Stimulated activated CD4-positive, alpha-beta T cell treated with anti-CD3 and anti-CD28 coated beads, TNF-alpha, amount 100 ng/mL, for 1 hour (primary cell): ENCODE measurements at places on chromosomes 12 and 14.
A peak's percentile ranks its signal among the peaks of the same experiment; 100 is the strongest.

GRCh38 chr12:113242560-113242959 is 21.3 kb downstream of the TPCN1 start:
- DNase-seq: no peak

GRCh38 chr12:116358893-116359761 is 81.6 kb upstream of the MED13L start:
- peak; percentile 39 for DNase-seq

DNA sequence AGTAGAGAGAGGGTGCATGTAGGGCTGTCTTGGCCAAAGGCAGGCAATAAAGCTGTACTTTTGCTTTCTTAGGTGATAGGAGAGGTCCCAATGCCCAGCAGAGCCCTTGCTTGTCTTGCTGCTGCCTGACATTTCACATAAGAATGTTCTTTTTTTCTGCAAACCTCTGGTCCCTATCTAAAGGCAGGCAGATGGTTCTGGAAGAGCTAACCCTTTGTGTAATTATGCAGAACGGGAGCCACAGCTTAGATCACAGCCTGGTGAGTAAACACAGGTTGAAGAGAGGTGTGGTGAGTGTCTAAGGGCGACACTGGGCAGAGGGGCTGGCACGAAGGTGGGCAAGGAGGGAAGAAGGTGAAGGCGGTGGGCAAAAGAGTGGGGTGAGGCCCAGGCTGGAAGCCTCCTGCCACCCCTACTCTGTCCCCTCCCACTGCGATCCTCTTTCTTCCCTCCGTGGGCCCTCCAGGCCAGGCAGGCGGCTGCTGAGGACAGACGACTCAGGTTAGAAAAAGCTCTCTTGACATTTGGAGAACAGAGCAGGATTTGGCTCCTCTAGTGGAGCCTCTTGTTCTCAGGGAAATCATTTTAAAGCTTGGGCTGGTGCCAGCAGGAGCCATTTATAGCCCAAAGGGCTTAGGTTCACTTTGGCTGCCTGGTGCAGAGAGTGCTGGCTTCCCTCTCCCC is 42.8 kb downstream of the PRMT8 start:
- DNase-seq: no peak

DNA sequence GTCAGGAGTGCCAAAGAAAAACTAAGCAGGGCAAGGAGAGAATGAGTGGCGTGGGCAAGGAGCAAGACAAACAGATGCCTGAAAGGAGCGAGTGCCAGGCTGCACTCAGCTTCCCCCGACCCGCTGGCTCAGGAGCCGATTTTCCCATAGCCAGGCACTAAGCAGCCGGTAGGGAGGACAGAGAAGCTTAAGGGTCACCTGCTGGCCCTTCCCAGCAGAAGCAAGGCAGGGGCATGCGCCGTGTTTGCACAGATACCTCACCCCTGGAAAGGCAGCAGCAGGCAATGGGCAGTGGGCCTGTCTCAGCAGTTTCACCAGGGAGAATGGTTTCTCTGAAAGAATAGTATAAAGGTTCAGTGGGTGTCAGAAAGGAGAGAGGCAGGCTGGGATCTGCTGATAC is 104.9 kb upstream of the FKBP4 start:
- no peak for DNase-seq

GRCh38 chr14:103428723-103429556 is 43.7 kb downstream of the MARK3 start:
- DNase-seq: no peak

DNA sequence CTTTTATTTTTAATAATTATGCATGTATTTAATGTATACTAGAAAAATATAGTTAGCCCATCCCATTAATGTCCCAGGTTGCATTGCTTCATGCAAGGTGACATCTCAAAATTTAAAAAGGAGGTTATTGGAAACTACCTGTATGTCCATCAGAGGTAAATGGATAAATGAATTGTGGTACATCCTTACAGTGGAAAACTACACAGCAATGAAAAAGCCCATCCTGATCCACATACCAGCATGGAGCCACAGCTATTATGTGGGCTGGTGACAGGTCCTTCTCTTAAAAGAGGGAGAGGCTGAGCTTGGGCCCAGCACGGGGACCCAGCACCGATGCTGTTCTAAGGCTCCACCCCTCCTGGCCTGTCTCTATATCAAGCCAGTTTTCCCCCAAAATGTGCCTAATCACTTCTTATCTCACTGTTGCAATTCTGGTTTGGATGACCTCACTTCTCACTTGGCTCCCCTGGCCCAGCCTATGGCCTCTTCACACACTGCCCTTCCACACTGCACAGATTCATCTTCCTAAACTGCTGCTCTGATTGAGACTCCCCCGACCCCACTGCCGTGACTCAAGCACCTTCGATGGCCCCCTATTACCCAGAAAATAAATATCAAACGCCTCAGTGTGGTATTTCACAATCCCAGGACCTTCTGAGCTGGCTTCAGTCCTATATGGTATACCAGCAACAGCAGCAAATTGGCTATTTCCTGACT is 97.1 kb upstream of the NCOR2 start:
- no peak for DNase-seq

DNA sequence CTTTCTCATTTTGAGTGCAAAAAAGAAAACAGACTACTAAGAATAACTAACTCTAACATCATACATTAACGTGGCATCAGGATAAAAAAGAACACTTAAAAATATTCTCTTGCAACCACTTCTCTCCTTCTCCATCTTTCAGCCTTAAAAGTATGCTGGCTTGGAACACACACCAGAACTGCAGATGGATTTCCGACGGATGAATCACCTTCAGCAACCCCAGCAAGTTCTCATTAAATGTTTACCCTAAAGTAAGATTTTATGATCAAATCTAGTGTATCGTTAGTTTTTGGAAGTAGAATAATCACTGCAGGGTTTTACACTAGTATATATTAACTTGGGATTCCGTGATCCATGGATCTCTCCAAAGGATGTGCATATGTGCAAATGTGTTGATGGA is 1.2 kb downstream of the NEK9 start:
- DNase-seq: no peak

DNA sequence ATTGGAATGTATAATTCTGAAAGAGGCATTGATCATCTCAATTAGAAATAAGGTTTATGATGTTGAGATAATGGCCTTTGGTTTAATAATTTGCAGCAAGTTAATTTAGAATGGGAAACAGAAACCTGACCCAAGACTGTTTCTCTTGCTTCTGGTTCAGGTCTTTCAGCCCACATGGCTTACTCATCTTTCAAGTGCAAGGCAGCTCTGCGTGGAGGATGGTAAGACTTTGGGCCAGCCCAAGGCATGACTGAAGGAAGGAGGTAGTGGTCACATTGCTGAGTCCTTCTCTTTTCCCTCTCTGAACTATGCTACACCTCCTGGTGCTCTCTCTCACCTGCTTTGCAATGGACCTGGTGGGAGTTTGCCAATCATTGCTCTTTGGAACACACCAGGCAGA is 98.7 kb downstream of the CAND1 start:
- DNase-seq: no peak

- DNase-seq: no peak
Observed at GRCh38 chr12:62660756-62661155, 194.1 kb downstream of the MON2 start.

- no peak for DNase-seq
Observed at GRCh38 chr12:50050410-50051098, 6.8 kb upstream of the ASIC1 start.

DNA sequence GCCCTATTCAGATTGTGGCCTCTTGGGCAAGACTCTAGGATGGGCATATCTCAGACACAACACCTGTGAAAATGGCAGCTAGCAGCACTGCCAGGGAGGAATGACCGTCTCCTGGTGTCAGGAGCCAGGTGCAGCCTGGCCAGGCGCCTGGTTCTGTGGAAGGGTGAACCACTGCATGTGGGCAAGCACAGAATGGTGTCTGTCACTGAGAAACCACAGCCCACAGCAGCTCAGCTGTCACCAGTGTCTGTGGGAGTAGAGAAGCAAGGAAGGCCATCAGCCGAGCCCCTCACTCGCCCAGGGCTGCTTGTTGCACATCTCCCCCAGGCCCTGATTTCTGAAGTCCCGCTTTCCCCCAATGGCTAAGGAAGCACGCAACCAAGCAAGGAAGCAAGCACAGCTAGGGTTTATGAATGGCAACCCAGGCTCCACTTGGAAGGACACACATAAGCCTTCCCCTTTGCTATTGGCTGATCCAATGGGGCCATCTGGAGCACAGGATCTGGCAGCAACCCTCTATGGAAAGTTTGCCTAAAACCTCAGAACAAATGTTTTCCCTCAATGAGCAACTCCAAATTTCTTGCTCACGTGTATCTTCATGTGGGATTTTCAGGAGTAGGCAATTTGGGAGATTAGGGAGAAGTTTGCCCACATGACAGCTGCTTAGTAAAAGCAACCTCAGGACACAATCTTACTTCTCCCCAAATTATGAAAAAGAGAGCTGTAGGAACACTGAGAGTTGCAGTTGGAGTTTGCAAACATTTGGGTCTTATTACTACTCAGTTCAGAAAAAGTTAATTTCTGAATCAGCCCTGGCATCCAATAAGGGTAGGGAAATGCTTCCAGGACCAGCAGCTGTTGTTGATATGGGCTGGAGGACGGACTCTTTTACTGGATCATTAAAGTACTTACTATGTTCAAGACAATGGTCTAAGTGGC is 44.7 kb downstream of the GPHB5 start:
- no peak for DNase-seq

- DNase-seq: no peak
Observed at GRCh38 chr14:85622986-85623685, 93.2 kb downstream of the FLRT2 start.

DNA sequence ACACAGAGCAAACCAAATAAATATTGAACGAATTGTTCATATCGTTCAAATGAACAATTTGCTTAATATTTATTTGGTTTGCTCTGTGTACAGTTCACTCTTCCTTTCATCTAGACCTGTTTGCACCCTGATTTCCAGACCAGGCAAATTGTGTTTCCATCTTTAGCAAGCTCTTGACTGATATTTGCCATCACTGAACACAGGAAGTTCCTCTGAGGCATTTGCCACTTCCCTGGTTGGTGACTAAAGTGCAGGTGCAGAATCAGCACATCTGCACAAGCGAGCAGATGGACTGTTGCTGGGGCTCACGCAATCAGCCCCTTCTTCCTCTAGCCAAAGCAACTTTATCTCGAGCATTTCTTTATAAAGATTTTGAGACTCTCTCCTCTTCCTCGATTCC is 112.9 kb downstream of the DAAM1 start:
- DNase-seq: no peak

GRCh38 chr12:72547573-72547972 is 275.4 kb downstream of the TRHDE start:
- no peak for DNase-seq

DNA sequence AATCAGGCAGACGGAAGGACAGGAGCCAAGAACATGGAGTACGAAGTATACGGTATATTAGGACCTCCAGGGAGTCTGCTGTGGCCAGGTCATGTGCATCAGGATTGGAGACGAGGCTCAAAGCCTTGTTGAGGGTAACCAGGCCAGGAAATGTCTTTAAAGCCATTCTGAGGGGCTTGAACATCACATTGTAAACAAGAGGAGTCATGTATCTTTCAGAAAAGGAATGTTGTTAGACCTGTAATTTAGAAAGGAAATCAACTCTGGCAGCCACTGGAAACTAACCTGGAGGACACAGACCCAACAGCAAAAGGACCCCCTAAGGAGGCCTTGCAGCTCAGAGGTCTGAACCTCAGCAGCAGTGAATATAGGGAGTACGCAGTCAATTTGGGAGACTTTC is 7.5 kb downstream of the MAP3K9 start:
- DNase-seq: no peak

DNA sequence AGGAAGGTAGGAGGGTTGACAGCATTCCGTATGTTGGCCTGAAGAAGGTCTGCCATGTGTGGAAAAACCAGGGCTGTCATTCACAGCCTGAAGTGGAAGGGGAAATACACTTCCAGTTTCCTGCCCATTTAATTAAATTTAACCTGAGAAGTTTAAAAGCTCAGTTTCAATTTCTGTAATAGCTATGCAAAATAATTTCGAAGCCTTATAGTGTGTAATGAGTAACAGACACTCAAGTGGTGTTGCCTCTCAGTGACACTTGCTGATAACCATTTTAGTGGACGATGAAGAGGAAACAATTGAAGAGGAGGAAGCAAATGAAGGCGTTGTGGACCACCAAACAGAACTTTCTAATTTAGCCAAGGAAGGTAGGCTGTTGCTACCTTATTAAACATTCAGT is 44.8 kb downstream of the EP400 start:
- DNase-seq: no peak

- no peak for DNase-seq
Observed at GRCh38 chr12:93938931-93939330, 209.4 kb upstream of the PLXNC1 start.

DNA sequence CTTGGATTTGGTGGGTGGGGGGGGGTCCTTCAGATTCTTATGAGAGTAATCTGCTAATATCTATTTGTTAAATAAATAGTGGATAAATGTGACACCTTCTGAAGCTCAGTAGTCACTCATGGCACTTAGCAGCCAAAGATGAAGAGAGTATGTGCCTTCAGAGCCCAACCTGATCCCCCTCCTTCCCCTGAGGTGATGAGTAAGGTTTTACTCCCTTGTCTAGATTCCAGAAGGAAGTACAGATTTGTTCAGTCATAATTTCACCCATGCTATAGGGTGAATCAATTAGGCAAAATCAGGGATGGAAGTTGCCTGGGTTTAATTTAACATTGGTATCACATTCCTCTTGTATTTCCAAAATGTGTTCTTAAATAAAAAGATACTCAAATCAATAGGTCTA is 340.3 kb upstream of the ATP2B1 start:
- no peak for DNase-seq

GRCh38 chr12:21773806-21774205 is 700 bp downstream of the KCNJ8 start:
- DNase-seq: no peak

GRCh38 chr12:52229836-52230343 is 3.2 kb upstream of the KRT7 start:
- DNase-seq: no peak

DNA sequence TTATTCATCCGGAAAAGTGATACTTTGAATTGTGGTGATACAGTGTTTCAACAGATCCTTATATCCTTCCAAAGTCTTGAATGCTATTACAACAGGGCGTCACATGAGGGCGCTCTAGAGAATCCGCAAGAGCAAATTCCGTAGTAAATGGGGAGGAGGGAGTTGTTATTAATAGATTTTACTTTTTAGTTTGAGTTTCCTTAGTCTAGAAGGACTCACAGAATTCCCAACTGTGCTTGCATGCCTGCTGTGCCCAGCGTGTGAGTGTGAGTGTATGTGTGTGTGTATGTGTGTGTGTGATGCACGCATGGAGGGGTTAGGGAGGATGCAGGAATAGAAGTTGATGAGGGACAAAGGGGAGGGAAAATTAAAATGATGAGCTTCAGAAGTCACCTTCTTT is 375.3 kb downstream of the C12orf75 start:
- DNase-seq: no peak

GRCh38 chr14:69860221-69860620 is 19.0 kb upstream of the SMOC1 start:
- no peak for DNase-seq

DNA sequence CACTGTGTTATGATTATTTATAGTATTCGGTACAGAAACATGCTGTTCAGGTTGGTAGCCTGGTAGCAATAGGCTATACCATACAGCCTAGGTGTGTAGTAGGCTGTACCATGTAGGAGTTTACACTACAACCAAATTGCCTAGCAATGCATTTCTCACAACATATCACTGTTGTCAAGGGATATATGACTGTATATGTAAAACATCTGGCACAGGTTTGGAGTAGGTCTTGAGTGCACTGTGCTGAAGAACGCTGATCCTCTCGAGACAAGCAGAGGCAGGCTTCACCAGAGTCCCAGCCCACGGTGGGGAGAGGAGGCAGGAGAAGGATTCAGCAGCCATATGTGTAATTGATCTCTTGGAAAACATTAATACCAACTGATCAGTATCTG is 15.0 kb upstream of the TBX5 start:
- no peak for DNase-seq
